Breast epithelium (tissue), 4 donors: ENCODE measurements at places on chromosomes 11 and 22. TPM values are rescaled to one million over a fixed set of nuclear protein-coding genes. Genes with fewer than 3 reads are reported as not detected.

DNA sequence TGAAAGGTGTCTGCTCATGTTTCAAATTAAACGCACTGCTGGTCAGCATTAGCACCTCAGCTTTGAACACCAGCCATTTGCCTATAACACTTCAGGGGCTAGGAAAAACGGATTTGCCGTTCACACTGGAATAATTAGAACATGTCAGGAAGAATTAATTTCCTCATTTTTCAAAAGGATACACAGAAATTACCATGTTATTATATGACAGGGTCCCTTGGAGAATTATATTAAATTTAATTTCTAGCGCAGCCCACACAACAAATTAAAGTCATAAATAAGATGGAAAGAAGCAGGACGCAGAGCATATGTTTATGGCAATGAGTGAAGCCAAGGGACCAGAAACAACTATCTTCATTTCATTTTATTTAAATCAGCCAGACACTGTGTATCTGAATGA is 83.8 kb upstream of the SOX6 start:
- no peak overlapping the region for H3K27ac ChIP-seq
- H3K4me1 ChIP-seq, result no peaks in the 10 kb centered on the region
- no peaks in the 10 kb centered on the region for H3K36me3 ChIP-seq
- H3K4me3 ChIP-seq, result no peak overlapping the region
- no peaks in the 10 kb centered on the region for H3K27me3 ChIP-seq

DNA sequence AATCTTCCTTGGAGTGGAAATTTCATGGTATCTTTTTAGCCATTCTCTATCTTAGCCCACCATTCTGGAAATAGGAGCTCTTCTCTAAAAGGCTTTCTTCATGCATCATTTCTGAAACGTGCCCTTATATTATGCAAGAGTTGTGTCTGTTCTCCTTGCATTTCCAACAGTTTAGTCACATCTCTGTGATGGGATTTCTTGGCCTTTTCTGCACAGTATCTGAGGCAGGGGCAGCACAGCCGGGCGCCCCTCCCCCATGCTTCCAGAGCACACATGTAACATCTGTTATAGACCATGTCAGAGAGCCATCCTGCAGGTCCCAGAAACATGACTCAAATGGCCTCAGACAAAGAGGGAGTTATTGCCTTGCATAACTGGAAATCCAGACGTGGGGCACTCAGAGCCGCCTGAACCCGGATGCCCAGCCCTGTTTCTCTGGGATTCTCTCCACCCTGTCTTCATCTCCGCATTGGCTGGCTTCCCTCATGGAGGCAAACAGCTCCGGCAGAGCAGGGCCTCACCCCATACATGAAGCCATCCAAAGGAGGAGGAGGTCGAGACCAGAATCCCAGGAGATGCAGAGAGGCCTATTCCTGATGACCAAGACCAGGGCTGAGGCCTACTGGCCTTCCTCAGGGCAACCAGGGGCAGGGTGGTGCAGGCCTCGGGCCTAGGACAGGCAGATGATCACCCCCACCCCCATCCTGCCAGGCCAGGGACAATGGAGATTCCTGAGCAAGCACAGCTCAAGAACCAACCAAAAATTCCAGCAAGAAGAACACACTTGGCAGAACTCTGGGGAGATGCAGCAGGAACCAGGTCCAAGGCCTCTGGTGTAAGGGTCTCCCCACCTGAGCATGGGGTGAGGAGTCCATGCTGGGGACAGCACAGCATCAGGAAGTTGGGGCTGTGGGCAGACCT is 61.3 kb downstream of the IGLL5 start:
- no peaks in the 10 kb centered on the region for H3K27me3 ChIP-seq
- H3K4me3 ChIP-seq, result no peak overlapping the region
- H3K27ac ChIP-seq, result no peak overlapping the region
- no peaks in the 10 kb centered on the region for H3K4me1 ChIP-seq
- no peaks in the 10 kb centered on the region for H3K36me3 ChIP-seq

DNA sequence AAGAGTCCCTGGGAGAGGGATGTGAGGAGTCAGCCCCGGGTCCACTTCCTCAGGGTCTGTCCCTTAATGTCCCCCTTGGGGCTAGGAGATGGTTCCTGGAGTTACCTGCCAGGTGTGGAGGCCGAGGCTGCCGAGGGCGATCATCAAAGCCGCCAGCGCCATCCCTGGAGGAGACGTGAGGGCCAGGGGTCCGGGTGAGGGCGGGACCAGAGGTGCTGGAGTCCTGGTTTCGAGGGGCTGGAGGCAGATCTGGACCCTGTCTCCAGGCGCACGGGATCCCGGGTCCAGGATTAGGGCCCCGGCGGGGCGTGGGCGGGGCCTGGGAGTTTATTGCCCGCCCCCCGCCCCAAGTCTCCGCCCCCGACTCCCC is at the start of gene ART5:
ART5 (minus strand) TSS at position 292 of the 370 bp plus-strand sequence; CDS start at position 162, 130 bp downstream.
- H3K4me1 ChIP-seq, result no peaks in the 10 kb centered on the region
- peak within 1 kb of the TSS; percentile 72 for H3K27ac ChIP-seq
- no peak for DNase-seq
- H3K36me3 ChIP-seq, result no peaks in the 10 kb centered on the region
- no peaks in the 10 kb centered on the region for H3K27me3 ChIP-seq

The KRTAP5-2 gene
- not detected for total RNA-seq

The ANKRD42 gene
- 22.7 TPM for total RNA-seq
